ENCODE measurements at places on chromosomes 4 and X. TPM values are rescaled to one million over a fixed set of nuclear protein-coding genes. Genes with fewer than 3 reads are reported as not detected.

- H3K36me3 ChIP-seq, result peaks cover 94% of the 10 kb centered on the region
- peak overlapping the region; percentile 70 for H3K27ac ChIP-seq
- no peaks in the 10 kb centered on the region for H3K4me1 ChIP-seq
Measured at GRCh38 chr4:182897601-182898478, 19.3 kb downstream of the DCTD start.

Gene EDNRA
- total RNA-seq, result not detected

DNA sequence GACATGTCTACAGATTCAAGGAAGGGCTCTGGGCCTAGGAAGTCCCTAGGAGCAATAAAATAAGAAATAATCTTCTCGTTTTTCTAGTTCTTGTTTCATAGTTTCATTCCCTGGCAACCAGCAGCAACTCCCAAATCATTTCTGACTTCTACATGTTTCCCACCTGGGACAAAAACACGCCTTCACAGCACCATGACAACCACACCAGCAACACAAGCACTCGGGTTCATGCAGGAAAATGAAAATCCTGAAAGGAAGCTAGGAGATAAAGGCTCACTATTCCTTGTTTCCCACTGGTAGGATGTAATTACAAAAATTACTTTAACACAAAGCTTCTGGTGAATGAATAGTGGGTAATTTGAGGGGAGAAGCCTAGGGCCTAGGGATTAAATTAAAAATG, 158.9 kb downstream of the ADAMTS3 start:
- H3K4me1 ChIP-seq, result no peaks in the 10 kb centered on the region
- H3K27me3 ChIP-seq, result no peaks in the 10 kb centered on the region
- H3K36me3 ChIP-seq, result no peaks in the 10 kb centered on the region

Gene TMPRSS11F
- total RNA-seq, result not detected

Gene ODAM
- total RNA-seq, result not detected

Gene MSANTD1
- total RNA-seq, result 0.37 TPM

Gene TKTL2
- total RNA-seq, result not detected

- DNase-seq, result no peak
- H3K27ac ChIP-seq, result no peak overlapping the region
- no peaks in the 10 kb centered on the region for H3K27me3 ChIP-seq
- H3K36me3 ChIP-seq, result peaks cover 5% of the 10 kb centered on the region
Measured at GRCh38 chr4:142913461-142914030, 67.4 kb upstream of the INPP4B start.

Gene GAGE13
- total RNA-seq, result not detected

Gene KLF8
- 14.0 TPM for total RNA-seq

Gene PROM1
- total RNA-seq, result not detected

DNA sequence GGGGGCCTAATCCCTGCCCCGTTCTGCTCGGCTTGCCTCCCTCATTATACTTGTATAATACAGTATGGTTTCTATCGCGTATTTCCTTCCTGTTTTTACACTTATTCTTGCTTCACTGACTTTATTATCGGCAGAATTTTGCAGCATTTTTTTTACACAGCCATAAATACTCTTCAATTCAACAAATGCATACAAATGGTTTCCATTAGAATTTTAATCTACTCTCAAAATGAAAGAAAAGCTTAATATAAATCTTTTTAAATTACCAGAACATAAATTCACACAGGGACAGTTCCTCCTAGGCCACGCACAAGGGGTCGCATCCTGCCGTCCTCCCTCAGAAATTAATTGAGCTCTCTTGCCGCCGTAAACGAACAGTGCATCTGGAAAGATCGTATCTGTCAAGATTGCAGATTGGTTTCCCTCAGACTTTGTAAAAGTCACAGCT, 42.9 kb downstream of the DCTD start:
- H3K27ac ChIP-seq, result no peak overlapping the region
- H3K27me3 ChIP-seq, result no peaks in the 10 kb centered on the region
- H3K4me1 ChIP-seq, result no peaks in the 10 kb centered on the region
- no peak overlapping the region for H3K4me3 ChIP-seq

- H3K4me3 ChIP-seq, result peak overlapping the region; percentile 75
- H3K27me3 ChIP-seq, result no peaks in the 10 kb centered on the region
- peak; percentile 40 for DNase-seq
Measured at GRCh38 chr4:38856046-38856445, 571 bp downstream of the TLR6 start.

Gene TRIM2
- total RNA-seq, result 37.2 TPM

GRCh38 chr4:44928785-44929184, 202.4 kb upstream of the GNPDA2 start:
- H3K4me1 ChIP-seq, result no peaks in the 10 kb centered on the region
- no peaks in the 10 kb centered on the region for H3K36me3 ChIP-seq

DNA sequence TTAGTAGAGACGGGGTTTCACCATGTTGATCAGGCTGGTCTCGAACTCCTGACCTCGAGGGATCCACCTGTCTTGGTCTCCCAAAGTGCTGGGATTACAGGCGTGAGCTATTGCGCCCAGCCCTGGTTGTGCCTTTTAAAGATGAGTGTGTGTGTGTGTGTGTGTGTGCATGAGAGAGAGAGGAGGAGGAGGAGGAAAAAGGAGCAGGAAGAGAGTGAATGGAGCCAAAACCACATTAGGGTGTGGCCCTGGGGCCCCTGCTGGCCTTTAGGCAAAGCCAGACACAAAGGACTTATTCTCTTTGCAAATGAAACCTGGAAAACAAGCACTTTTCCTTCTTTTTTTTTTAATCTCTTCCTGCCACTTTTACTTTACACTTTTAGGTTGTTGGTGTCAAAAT, 48.2 kb upstream of the KLF3 start:
- H3K4me1 ChIP-seq, result peaks cover 28% of the 10 kb centered on the region
- H3K36me3 ChIP-seq, result no peaks in the 10 kb centered on the region
- H3K27me3 ChIP-seq, result no peaks in the 10 kb centered on the region
- peak overlapping the region; percentile 16 for H3K27ac ChIP-seq
- no peak overlapping the region for H3K4me3 ChIP-seq

Gene SSX4B
- not detected for total RNA-seq

Gene GPR143
- total RNA-seq, result 0.93 TPM

DNA sequence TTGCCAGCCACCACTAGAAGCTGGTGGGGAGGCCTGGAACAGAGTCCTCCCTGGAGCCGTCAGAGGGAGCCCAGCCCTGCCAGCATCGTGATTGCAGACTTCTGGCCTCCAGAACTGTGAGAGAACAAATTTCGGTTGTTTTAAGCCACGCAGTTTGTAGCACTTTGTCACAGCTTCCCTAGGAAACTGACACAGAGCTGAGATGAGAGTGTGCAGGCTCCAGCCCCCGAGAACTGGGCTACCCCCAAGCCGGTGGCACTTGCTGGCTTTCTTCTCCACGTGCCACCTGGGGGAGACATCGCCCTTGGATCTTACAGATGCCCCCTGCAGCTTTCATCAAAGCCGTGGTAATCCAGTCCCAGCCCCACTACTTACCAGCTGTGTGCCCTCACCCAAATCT, 83.7 kb downstream of the PPP2R2C start:
- H3K4me3 ChIP-seq, result no peak overlapping the region
- no peaks in the 10 kb centered on the region for H3K27me3 ChIP-seq
- DNase-seq, result no peak

GRCh38 chr4:797066-797465, 28.9 kb downstream of the CPLX1 start:
- DNase-seq, result no peak
- H3K4me3 ChIP-seq, result no peak overlapping the region
- no peaks in the 10 kb centered on the region for H3K27me3 ChIP-seq
- H3K27ac ChIP-seq, result no peak overlapping the region
- H3K4me1 ChIP-seq, result peaks cover 7% of the 10 kb centered on the region

Gene CT45A2
- not detected for total RNA-seq

- no peaks in the 10 kb centered on the region for H3K27me3 ChIP-seq
- peak overlapping the region; percentile 75 for H3K27ac ChIP-seq
- peak overlapping the region; percentile 88 for H3K4me3 ChIP-seq
Measured at GRCh38 chr4:17511509-17511949, 361 bp downstream of the QDPR start.

Gene FDCSP
- total RNA-seq, result not detected

GRCh38 chr4:101331017-101331416, 16.3 kb downstream of the PPP3CA start:
- no peak for DNase-seq
- H3K36me3 ChIP-seq, result no peaks in the 10 kb centered on the region
- no peak overlapping the region for H3K27ac ChIP-seq
- peaks cover 17% of the 10 kb centered on the region for H3K4me1 ChIP-seq
- no peak overlapping the region for H3K4me3 ChIP-seq
- H3K27me3 ChIP-seq, result no peaks in the 10 kb centered on the region

- H3K36me3 ChIP-seq, result peaks cover 29% of the 10 kb centered on the region
- H3K27me3 ChIP-seq, result no peaks in the 10 kb centered on the region
- no peak overlapping the region for H3K4me3 ChIP-seq
- H3K4me1 ChIP-seq, result peaks cover 5% of the 10 kb centered on the region
Measured at GRCh38 chr4:148056879-148057278, 325.0 kb downstream of the ARHGAP10 start.

GRCh38 chr4:67332627-67333026, 212.7 kb downstream of the CENPC start:
- H3K27me3 ChIP-seq, result peaks cover 15% of the 10 kb centered on the region
- peak; percentile 33 for DNase-seq
- H3K27ac ChIP-seq, result no peak overlapping the region
- H3K4me1 ChIP-seq, result peaks cover 14% of the 10 kb centered on the region
- H3K4me3 ChIP-seq, result no peak overlapping the region

DNA sequence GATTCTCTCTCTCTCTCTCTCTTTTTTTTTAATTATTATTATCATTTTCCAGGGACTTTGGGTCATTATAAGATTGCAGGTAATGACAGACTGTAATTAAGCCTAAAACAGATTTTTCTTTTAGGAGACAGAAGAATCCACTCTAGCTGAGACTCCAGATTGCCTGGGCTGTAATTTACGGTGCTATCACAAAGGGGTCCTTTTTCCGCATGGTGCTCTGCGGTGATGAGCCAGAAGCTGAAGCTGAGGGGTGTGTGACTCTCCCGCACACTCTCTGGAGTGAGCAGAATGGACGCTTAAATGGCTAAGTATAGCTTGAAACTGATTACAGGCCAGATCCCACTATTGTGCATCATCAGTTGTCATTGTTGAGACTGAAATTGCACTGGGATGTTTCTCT, 50.0 kb downstream of the LGI2 start:
- no peak overlapping the region for H3K4me3 ChIP-seq
- H3K36me3 ChIP-seq, result no peaks in the 10 kb centered on the region
- no peaks in the 10 kb centered on the region for H3K27me3 ChIP-seq

DNA sequence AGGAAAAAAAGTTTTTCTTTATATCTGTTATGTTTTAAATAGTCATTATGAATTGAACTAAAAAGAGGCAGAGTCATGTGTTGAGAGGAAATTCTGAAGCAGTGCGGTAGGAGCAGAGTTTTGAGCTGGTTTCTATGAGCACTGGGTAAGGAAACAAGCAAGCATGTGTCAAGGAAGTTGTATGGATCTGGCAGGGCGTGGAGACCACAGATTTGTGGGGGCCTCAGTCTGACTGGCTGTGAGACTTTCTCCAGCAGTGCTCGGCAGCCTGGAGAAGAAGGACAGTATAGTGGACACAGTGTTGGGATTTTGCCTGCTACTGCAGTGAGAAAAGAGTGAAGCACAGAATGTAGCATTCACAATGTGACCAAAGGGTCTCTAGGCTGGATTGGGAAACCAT, 399.1 kb downstream of the INPP4B start:
- no peaks in the 10 kb centered on the region for H3K27me3 ChIP-seq
- H3K4me1 ChIP-seq, result peaks cover under 1% of the 10 kb centered on the region
- H3K4me3 ChIP-seq, result no peak overlapping the region
- no peaks in the 10 kb centered on the region for H3K36me3 ChIP-seq
- DNase-seq, result no peak

DNA sequence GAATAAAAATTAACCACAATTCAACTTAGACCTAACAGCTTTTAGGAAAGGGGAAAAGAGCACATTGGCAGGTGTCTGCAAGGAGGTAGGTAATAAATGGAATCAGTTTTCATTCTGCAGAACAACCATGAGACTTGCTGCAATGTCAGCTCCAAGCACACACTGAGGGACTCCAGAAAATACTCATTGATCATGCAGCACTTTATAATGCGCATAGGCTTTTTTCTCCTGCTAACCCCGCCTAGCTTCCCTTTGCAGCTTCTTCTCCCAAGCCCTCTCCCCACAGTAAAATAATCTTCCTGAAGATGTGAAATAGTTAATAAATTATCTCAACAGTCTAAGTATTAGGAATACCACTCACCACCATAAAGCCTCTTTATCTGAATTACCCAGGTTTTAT, 36.9 kb downstream of the ANKRD17 start:
- H3K36me3 ChIP-seq, result peaks cover 23% of the 10 kb centered on the region
- H3K4me3 ChIP-seq, result no peak overlapping the region
- H3K27ac ChIP-seq, result no peak overlapping the region
- H3K4me1 ChIP-seq, result peaks cover 11% of the 10 kb centered on the region
- H3K27me3 ChIP-seq, result no peaks in the 10 kb centered on the region

DNA sequence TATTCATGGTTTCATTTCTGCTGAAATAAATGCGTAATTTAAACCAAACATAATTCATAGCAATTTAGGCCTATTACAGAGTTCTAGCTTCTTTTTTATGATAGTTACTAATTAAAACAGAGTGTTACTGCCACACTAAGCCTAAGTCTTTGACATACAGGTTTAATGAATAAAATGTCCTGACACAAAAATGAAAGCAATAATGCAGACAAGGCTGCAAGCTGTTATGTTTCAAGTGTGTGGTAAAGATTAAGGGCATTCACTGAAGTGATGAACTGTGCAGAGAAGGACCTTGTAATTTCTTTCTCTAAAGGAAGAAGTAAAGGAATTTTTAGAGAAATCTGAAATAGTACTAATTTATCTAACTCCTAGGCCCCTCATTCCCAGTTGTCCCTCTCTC, 2.9 kb downstream of the NDNF start:
- H3K27me3 ChIP-seq, result peaks cover 10% of the 10 kb centered on the region
- peaks cover 5% of the 10 kb centered on the region for H3K4me1 ChIP-seq
- DNase-seq, result no peak
- H3K36me3 ChIP-seq, result no peaks in the 10 kb centered on the region
- no peak overlapping the region for H3K4me3 ChIP-seq

DNA sequence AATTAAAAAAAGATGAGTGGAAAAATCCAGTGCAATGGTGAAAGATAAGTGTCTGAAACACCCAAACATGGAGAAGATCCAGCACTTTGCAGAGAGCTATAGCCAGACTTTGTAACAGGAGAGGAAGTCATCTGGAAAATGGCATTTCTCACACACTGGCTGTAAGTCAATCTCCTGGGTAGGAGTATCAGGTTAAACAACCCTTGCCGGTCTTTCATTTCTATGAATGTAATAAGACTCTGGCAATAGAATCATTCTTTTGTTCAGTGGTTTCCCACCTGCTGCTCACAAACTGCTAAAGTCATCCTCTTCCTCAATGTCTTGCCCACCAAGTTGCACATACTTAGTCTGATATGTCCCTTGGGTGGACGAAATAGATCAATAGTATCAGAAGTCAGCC, 94.0 kb upstream of the ATP8A1 start:
- no peaks in the 10 kb centered on the region for H3K36me3 ChIP-seq
- no peak for DNase-seq
- no peak overlapping the region for H3K4me3 ChIP-seq
- no peaks in the 10 kb centered on the region for H3K4me1 ChIP-seq
- no peak overlapping the region for H3K27ac ChIP-seq
